Activated CD4-positive, CD25-positive, alpha-beta regulatory T cell (primary cell): ENCODE measurements at places on chromosomes 2 and 18.

DNA sequence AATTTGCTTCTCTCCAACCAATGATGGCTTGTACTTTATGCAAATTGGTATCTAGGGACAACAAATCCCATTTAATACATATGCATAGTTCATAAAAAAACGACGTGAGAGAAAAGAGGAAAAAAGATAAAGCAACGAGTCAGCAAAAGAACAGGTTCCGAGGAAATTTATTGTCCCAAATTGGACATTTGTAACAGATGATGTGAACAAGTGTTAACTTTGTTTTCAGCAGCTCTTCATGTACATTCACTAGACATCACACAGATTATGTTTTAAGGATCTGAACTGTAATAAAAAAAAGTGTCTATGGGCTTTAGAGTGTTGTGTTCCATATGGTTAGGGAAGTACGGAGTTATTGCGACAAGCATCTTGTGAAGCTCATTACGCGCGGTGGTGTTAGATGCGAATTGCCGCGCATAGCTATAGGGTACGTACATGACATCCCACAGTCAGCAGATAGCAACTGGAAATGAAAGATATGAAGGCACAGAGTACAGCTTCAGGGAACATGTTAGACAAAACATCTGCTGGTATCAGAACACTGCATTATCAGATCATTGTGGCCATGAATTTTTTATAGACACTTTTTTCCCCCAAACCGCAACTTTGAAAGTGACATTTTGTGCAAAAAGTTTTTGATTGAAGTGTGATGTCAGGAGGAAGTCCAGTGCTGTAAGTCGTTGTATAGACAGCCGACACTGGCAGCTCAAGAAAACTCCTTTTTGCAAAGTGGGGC is 1073.1 kb upstream of the FANCL start:
- DNase-seq, result no peak

GRCh38 chr2:121778741-121779487 is 23.5 kb downstream of the TSN start:
- DNase-seq, result no peak

- DNase-seq, result no peak
These were observed 92.1 kb downstream of the PTGR3 start for GRCh38 chr18:75116809-75117208.

- DNase-seq, result no peak
These were observed 97.4 kb upstream of the LRATD1 start for GRCh38 chr2:14535156-14535555.

- DNase-seq, result no peak
These were observed 16.6 kb downstream of the INO80D start for GRCh38 chr2:206069417-206069816.

DNA sequence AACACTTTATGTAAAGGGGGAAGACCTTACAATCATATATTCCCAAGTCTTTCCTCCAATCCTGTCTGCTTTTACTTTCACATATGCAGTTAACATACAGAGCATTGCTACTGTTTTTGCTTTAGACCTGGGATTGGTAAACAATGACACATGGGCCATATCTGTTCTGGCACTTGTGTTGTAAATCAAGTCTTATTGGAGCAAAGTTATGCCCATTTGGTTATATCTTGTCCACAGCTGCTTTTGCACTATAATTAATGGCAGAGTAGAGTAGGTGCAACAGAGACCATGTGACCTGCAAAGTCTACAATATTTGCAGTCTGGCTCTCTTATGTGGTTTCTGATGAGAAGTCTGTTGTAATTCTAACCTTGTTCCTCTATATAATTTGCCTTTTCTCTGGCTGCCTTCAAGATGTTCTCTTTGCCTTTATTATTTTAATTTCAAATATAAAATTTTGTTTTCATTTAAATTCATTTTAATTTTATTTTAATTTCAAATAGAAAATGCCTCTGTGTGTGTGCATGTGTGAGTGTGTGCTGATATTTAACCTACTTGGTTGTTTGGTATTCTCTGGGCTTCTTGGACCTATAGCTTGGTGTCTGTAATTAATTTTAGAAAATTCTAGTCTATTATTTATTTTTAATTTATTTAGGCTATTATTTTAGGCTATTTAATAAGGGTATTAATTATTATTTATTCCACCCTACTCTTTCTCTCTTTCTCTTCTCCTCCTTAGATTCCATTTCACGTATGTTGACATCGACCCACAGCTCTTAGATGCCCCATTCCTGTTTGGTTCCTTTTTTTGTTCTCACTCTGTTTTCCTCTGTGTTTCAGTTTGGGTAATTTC is 16.8 kb upstream of the LPIN1 start:
- no peak for DNase-seq

DNA sequence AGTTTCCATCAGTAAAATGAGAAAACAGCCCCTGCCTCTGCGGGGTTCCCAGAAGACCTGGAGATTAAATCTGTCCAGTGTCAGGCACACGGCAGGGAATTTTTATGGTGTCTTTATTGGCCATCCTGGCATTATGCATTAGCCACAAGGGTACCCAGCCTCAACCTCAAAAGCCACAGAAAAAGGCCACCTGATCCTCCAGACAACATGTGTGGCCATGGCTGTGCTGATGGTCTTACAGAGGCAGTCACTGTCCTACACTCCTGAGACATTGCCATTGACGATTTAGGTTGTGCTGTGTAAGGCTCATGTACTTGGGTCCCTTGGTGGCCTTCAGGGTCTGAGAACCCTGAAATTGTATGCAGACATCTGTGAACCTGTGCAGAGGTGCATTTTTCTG is 115.6 kb downstream of the SMAD7 start:
- no peak for DNase-seq

DNA sequence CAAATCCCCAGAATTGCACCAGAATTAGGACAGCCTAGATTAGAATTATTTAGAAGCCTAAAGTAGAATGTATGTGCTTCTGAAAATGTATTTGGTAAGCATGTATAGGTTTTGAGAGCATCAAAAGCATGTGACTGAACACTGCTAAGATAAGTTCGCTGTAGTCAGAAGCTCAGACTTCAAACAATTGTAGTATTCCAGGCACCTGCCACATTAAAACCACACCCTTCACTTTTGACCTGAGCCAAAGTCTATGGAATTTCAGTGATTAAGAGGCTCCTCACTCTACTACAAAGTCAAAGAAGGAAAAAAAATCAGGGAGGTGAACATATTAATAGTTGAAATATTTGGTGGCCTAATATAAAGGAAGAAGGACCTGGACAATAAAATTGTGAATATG is 8.2 kb downstream of the KCNJ3 start:
- no peak for DNase-seq

DNA sequence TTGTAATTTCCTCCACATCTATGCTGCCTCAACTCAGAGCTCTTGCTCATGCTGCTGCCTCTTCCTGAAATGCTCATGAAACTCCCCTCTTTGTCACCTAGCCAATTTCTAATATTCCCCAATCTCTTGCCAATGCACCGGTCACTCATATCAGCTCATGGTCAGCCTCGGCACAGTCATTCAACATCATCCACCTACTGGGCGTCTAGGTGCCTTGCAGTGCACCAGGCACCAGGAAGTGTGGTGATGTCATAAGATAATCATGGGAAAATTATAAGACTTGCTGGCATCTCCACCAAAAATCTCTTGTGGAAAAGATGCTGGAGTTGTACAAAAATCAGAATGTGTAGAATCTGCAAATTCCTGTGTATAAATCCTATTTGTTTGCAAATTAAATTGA is 52.6 kb upstream of the RAB27B start:
- DNase-seq, result no peak

- no peak for DNase-seq
These were observed 61.8 kb upstream of the ZC3H15 start for GRCh38 chr2:186424265-186424664.

DNA sequence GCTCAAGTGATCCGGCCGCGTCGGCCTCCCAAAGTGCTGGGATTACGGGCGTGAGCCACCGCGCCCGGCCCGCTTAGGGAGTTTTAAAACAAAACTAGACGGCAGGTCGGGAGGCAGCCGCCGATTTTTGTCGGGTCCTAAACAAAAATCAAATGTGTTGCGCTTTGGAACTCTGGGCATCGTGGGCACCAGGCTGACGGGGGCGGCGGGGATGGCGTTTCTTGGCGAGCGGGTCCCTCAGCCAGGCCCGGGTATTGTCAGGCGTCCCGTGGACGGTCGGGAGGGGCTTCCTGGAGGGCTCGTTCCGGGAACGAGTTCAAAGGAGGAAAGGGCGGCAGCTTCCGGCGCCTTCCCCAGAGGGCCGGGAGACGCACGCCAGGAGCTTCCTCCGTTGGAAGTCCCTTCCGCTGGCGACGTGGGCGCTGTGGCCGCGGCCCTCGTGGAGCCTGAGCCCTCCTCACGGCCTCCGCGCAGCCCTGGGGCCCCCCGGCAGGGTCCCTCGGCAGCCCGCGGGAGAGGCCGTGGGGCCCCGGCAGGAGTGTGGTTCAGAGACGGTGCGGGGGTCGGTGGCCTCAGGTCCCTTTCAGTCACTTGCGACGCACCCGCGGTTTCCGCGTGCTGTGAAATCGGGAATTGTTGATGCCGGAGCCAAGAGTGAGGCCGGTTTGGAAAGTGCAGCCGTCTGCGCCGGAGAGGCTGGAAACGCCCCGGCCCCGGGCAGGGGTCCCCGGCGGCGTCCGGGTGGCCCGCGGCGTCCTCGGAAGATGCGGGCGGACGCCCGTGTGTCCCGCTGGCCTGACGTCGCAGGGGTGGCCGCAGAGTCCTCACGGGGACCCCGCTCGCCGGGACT is 59.3 kb downstream of the EMILIN2 start:
- DNase-seq, result no peak
